Stimulated activated CD4-positive, alpha-beta T cell treated with anti-CD3 and anti-CD28 coated beads, Interleukin-15, amount 100 ng/mL, for 24 hours (primary cell): ENCODE measurements at places on chromosomes 12 and 14.

- no peak for DNase-seq
These were observed 148.5 kb upstream of the SEL1L start for GRCh38 chr14:81682134-81682533.

GRCh38 chr14:99282261-99283050, 10.5 kb upstream of the BCL11B start:
- DNase-seq = no peak

GRCh38 chr12:59056966-59057365, 136.7 kb upstream of the LRIG3 start:
- no peak for DNase-seq

DNA sequence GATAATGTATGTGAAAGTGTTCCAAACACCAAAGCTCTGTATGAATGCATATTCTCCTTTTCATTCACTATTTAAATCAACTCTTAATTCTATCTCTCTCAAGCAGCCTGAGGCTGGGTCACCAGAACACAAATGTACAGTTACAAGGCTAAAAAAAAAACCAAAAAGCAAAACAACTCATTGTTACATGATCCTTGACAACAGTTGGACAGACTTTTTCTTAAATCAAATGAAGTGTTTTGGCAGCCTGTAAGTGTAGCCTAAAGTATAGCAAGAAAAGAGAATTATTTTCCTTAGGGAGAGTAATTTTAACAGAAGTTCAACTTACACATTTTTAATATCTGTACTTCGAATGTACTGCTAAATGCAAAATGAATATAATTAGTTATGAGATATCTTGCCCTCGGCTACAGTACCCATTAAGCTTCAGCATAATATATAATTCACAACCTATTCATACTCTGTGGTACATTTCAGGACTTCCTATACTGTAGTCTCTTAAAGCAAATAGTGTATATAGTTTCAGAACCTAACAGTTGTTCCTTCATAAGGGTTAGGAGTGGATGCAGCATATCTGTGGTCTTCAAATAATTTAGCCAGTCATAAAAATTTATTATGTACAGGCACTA, 214.0 kb upstream of the BTG1 start:
- no peak for DNase-seq

DNA sequence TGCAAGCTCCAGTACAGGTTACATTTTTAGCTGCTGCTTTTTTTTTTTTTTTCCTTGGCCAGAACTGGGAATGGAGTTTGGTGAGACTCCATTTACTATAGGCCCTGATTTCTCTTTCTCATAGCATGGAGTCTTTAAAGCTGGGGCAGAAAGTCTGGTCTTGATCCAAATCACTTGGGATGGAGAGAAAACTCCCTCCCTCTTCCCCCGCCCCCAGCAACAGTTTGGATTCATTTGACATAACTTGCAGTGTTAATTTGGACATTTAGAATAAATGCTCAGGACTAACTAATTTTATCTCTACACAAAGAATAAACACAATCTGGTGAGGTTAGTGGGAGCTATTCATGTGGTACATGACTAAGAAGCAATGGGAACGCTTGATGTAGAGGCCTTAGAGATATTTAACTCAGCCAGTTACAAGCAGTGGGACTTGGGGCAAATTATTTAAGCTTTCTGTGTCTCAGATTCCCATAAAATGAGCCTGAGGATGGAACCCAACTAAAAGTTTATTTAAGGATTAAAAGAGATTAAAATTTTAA, 107.3 kb upstream of the ARHGAP5 start:
- DNase-seq = no peak

DNA sequence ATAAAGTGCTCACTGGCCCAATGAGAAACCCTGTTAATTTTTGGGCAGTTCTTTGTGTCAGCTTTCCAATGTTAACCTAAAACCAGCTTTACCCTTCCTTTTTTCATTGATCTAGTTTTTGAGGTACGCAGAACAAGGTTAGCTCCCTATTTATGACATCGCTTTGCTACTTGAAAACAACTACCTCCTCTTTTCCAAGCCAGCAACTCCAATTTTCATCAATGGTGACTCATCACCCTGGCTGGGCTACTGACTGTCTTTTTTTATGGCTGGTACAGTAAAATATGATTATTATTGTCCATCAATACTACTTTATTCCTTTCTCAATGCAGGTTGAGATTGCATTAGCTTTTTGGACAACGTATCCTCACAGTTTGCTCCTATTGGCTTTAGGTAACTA, 22.5 kb upstream of the AKAP6 start:
- no peak for DNase-seq

- no peak for DNase-seq
These were observed 1397.2 kb downstream of the LRFN5 start for GRCh38 chr14:43003845-43004244.

DNA sequence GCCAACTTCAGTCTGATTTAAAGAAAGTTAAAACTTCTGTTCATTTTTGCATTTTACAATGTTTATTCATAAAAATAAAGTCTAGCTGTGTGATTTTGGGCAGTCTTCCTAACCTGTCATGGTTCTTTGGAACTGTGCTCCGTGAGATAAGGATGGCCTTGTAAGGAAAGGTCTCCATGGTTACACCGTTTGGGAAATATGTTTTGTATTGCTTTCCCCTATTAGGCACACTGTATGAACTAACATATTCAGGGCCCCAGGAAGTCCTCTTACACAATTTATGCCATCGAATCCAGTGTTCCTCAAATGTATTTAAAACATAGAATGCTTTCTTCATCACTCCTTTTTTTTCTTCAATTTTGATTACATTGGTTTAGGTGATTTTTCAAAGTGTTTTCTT, 54.5 kb downstream of the APAF1 start:
- no peak for DNase-seq

GRCh38 chr12:107318806-107319532, 225.6 kb upstream of the CRY1 start:
- DNase-seq = peak; percentile 45

- peak; percentile 52 for DNase-seq
These were observed 11.8 kb upstream of the SYNE2 start for GRCh38 chr14:63840981-63841380.

DNA sequence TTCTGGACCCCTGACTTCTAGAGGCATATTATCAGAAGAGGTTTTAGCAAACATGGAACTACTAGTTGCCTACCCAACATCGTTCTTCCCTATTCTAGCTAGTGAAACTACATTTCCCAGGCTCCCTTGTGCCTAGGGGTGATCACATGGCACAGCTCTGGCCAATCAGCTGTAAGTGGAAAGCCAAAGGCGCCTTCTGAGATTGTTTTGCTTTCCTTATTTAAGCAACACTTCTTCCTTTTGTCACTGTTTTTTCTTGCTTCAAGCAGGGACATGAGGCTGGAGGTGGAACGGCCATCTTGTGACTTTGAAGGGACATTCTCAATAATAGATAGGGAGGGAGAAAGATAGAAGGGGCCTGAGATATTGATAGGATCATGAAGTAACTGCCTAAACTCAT, 136.7 kb downstream of the ZNF664 start:
- peak; percentile 20 for DNase-seq

DNA sequence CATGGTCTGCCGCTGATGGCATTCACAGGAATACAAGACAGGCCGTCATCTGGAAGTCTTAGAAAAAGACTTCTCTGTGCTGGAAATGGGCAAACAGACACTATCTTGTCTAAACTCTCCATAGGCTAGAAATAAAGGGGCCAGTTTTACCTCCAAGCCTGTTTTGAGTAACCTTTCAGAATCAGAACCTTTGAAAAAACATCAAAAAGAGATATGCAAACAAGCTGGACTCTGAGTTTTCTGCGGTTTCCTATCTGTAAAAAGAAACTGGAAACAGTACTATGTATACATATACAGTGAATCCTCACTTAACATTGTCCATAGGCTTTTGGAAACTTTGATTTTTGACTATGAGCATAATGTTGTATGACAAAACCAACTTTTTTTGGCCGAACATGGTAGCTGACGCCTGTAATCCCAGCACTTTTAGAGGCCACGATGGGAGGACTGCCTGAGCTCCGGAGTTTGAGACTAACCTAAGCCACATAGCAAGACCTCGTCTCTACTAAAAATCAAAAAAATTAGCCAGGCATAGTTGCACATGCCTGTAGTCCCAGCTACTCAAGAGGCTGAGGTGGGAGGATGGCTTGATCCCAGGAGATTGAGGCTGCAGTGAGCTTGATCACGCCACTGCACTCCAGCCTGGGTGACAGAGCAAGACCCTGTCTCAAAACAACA, 92.9 kb upstream of the MAX start:
- DNase-seq = no peak

DNA sequence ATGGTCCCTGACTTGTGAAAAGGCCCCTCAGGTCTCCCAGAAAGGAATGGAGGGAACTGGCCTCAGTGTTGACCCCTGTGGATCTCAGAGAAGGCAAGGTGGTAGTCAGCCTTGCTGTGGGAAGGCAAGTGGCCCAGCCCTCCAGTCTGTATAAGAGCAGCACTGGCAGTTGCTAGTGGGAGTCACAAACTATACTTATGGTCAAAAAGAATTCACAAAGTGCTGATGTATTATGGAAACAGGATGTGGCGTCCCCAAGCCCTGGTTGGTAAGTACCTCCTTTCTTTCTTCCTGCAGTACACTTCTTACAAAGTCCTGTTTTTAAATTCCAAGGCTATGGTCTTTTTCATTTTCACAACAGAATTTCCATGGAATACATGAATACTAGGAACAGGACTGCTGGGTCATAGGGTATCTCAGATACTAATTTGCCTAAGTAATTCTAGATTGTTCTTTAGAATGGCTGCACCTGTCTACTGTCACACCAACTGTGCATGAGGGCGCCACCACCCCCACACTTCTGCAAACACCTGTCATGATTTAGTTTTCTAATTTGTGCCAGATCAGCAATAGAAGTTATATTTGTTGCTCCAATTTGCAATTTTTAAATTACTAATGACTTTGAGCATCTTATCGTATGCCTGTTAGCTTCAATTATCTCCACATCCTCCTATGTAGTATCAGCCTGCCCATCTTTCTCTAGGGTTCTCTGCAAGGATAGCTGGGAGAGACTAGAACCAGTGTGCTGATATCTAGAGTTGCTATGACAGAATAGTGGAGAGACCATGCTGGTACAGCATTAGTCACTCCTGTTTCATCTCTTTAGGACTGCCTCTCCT, 40.7 kb upstream of the TMEM263 start:
- DNase-seq = peak; percentile 19

DNA sequence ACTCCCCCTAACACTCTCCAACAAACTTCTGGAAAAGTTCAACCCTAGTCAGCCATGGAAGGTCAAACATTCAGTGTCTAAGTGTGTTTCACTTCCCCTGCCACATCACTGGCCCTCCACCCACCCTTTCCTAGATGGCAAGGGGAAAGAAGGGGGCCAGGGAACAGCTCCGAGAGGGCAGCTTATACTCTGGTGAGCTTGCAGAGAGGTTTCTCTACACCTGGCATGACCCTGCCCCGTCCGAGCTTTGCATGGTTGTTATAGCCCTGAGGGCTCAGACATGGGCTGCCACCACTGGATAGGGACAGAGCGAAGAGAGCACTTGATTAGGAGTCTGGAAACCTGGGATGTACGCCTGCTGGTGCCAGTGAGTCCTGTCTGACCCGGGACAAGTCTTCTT, 4.0 kb downstream of the ACVRL1 start:
- no peak for DNase-seq

GRCh38 chr14:23052182-23052623, 5.1 kb downstream of the CDH24 start:
- DNase-seq = no peak

GRCh38 chr14:54866588-54866987, 36.0 kb downstream of the GCH1 start:
- DNase-seq = no peak

- DNase-seq = no peak
These were observed 870.3 kb upstream of the SEL1L start for GRCh38 chr14:82403987-82404386.

- no peak for DNase-seq
These were observed 49.1 kb downstream of the NCOR2 start for GRCh38 chr12:124518051-124518932.

GRCh38 chr12:123034022-123034541, 53.6 kb downstream of the ARL6IP4 start:
- DNase-seq = peak; percentile 16

DNA sequence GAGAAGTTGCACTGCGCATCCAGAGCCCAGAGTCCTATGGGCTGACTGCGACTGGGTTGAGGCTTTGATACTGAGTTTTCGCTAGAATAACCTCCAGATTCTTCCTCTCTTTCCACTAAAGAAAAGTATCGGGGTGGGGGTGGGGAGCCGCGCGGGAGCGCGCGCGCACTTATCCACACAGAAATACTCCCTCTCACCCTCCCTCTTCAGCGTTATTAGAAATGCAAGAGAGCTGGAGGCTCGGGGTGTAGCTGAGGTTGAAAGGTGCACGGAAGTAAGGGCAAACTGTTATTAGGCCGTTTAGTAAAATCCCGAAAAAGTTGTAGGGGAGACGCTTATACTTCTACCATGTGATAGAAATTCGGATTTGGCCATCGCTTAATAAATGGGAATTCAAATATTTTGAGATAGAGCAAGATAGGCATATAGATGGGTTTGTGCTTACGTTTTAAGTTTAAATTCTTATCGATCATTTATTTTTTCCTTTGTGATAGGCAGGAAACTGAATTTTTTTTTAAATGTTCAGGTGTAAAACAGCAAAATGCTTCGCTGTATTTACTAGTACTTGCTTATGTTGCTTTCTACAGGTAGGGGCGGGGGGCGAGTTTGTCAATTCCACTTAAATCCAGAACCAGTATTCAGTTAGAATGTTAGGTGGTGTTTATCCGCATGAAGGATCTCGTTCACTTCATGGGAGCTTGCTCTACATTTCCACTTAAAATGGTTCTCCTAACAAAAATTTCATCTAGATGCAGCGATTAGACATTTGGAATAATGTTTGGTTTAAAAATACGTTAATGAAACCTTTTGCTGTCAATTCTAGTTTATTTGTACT, 1.1 kb downstream of the ARHGAP5 start:
- peak; percentile 7 for DNase-seq

DNA sequence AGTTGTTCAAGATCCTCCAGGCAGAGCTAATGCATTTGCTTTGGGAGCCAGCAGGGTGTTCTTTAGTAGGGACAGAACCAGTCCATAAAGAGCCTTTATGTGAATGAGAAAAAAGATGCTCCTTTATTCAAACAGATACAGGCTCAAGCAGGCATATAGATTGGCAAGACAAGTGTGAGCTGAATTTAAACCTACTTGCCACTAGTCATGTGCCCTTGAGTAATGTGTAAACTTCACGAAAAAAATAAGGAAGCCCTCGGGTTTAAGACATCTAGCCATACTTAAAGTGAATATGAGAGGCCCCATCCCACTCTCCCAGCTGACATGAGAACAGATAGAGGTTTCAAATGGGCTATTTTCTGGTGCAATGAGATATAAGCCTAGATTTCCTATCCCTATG, 43.1 kb upstream of the STRAP start:
- DNase-seq = no peak

- DNase-seq = no peak
These were observed 2.6 kb downstream of the GLRX5 start for GRCh38 chr14:95537298-95538089.

- no peak for DNase-seq
These were observed 140.1 kb upstream of the PARP11 start for GRCh38 chr12:4012977-4013968.
